ENCODE measurements at places on chromosomes 7 and 10.

GRCh38 chr10:13503745-13504463, 24.9 kb downstream of the BEND7 start:
- no peak for DNase-seq

GRCh38 chr7:50865450-50865849, 82.8 kb upstream of the GRB10 start:
- DNase-seq: no peak

DNA sequence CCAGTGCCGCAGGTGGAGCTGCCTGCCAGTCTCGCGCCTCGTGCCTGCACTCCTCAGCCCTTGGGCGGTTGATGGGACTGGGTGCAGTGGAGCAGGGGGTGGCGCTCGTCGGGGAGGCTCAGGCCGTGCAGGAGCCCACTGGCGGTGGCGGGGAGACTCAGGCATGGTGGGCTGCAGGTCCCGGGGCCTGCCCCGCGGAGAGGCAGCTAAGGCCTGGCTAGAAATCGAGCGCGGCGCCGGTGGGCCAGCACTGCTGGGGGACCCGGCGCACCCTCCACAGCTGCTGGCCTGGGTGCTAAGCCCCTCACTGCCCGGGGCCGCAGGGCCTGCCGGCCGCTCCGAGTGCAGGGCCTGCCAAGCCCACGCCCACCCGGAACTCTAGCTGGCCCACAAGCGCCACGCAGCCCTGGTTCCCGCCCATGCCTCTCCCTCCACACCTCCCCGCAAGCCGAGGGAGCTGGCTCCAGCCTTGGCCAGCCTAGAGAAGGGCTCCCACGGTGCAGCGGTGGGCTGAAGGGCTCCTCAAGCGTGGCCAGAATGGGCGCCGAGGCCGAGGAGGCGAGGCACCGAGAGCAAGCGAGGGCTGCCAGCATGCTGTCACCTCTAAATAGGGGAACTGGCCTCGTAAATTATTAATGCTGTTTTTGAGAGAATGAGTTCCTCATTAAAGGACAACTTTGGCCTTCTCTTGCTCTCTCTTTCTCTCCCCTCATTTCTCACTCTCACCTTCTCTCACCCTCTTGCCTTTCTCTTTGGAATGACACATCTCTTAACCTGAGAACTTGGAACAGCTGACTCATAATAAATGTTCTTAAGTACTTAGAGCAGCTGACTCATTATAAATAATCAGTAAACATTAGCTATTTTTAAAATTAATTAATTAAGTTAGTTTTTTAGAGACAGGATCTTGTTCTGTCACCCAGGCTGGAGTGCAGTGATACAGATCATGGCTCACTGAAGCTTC, 4.9 kb downstream of the ACADSB start:
- DNase-seq: no peak

DNA sequence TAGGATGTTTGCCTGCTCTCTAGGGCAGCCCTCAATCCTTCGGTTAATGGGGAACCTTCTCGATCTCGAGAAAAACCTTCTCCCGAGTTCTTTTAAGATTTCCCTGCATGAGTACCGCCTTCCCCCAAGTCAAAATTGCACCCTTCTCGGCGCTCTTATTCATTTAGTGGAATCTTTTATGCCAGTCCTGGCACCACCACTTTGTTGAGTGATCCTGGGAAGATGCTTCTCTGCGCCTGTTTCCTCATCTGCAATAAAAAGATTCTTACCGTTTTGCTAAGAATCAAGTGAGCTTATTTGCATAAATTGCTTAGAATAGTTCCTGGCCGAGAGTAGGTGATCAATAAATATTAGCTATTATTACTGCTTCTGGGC, 697 bp downstream of the ARPC1A start:
- DNase-seq: no peak

DNA sequence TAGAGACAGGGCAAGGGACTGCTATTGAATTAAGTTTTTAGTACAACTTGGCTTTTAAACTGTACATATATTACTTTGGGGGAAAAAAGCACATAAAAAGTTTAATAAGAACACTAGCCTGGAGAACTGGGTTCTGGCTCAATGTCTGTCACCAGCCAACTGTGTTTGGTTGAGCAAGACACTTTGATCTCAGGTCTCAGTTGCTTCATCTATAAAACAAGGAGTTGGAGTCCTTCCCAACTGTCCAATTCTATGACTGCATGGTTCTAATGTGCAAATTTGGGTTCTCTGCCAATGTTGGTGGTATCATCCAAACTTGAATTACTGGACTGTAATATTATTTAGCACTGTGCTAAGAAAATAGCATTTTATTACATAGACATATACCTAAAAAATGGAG, 50.3 kb downstream of the ATXN7L1 start:
- no peak for DNase-seq

- no peak for DNase-seq
These were observed 377.6 kb downstream of the DNAJB6 start for GRCh38 chr7:157714166-157715070.

DNA sequence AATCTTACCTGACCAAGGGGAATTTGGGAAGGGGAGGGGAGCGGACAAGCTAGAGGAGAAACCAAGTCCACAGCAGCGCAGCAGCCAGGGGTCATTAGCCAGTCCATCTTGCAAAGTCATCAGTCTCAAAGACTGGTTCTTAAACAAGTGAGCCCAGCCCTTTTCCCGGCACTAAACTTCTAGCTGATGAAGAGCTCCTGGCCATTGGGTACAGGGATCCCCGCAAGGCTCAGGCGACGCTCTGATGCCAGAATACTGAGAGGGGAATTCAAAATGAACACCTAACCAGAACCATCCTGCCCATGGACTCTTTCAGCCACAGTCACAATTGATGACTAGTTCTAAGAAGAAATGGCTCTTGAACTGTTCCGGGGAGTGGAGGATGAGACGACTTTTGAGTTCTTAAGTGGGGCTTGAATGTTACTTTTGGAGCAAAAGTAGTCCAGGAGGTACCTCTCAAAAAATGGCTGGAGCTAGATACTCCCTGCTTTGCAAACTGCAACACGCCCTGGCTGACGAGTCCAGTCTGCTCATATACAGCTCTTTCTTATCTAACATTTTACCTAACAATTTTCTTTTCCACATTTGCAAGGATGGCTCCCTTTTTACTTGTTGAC, 2.5 kb upstream of the TWIST1 start:
- no peak for DNase-seq

GRCh38 chr7:23546897-23547572, 15.3 kb upstream of the TRA2A start:
- peak; percentile 83 for DNase-seq

DNA sequence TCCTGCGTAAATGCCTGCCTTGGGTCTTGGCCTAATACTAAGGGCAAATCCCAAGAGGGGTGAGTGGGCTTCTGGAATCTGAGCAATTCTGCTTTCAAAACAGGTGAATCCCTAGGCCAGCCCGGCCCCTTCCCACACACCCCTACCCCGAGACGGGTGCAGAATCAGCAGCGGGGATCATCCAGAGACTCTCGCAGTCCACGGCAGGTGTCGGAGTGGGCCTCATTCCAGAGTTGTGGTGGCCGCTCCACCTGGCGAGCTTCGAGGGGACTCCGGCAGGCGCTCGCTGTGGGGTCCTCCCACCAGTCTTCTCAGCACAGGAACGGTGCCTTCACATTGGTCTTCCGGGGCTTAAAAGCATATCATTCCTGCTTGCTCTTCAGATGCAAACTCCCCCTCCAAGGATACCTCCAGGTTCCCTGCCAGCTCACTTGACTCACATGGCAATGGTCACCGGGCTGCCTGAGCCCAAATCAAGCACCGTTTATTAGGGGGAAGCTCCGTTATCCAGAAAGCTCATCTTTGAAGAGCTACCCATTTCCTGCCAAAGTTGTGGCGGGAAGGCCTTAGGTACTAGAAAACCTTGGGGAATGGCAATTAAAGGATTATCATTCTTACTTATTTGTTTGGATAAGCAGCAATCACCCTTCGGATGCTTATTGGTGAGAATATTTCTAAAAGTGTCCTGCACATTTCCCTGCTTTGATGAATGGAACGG, 67.6 kb downstream of the PRKAG2 start:
- DNase-seq: no peak

DNA sequence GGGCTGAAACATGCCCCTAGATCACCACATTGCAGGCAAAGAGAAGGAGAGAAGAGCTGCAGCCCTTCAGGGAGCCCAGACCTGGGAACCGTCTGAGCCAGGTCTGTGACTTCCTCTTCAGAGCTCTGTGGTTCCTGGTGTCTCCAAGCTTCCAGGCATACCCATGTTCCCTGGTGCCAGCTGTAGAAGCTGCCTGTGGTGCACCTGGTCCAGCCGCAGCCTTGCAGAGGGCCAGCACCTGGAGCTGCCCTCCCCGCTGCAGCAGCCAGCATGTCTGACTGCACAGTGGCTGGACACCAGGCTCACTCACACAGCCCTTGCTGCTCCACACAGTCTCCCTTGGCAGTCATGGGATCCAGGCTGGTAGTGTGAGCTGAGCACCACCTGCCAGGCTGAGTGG, 33.6 kb downstream of the C7orf25 start:
- no peak for DNase-seq

DNA sequence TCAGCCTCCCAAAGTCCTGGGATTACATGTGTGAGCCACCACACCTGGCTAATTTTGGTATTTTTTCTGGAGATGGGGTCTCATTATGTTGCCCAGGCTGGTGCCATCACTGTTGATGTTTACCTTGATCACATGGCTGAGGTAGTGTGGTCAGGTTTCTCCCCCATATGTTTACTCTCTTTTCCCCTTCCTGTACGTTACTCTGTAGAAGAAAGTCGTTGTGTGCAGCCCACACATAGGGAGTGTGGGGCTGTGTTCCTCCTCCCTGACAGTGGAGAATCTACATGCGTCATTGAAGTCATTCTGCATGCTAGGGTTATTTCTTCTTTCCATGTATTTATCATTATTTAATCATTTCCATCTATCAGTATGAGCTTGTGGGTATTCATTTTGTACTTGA, 16.3 kb upstream of the ORAI2 start:
- DNase-seq: no peak

GRCh38 chr10:60937022-60937421, 7.0 kb downstream of the RHOBTB1 start:
- no peak for DNase-seq

- DNase-seq: no peak
These were observed 4.1 kb downstream of the MKLN1 start for GRCh38 chr7:131331806-131332205.

DNA sequence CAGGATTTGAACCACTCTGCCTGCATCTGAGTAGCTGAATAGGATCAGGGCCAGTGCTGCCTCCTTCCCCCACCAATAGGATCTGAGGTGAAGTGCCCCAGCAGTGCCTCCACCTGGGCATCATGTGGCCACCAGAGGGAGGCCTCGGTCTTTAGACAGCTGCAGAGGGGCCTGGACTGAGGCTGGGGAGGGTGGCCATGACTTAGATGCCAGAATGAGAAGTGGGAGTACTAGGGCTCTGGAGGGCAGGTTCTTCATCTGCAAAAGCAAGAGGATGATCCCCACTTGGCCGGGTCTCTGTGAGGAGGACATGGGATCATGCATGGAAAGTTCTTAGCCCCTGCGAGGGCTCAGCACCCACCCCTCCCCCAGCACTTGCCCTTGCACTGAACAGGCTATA, 56.9 kb downstream of the NEUROG3 start:
- peak; percentile 12 for DNase-seq

DNA sequence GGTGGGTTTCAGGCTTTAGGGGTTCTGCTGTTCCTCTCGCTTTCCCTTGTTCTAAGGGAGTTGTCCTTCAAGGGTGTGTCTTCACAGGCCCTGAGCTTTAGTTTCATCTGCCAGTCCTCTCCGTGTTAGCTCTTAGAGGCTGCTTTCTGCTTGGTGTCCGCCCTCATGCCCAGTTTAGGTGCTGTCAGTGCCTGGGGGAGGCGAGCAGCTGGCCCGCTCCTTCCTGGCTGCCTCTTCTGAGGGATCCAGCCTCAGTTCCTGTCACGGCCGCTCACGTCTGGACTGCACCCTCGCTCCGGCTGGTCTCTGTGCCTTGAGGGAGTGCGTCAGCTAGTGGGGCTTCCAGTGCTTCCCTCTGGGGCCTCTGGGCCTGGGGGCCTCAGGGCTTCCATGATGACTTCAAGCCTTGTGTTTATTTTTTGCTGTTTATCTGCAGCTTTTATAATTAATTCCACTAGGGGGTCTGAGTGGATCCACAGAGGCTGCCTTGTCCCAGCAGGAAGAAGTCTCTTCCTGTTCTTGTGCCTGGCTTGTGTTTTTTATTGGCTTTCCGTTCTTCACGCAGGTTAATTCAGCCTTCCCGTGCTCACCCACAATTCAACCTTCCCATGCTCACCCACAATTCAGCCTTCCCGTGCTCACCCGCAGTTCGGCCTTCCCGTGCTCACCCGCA, 33.0 kb downstream of the WDR37 start:
- DNase-seq: no peak

DNA sequence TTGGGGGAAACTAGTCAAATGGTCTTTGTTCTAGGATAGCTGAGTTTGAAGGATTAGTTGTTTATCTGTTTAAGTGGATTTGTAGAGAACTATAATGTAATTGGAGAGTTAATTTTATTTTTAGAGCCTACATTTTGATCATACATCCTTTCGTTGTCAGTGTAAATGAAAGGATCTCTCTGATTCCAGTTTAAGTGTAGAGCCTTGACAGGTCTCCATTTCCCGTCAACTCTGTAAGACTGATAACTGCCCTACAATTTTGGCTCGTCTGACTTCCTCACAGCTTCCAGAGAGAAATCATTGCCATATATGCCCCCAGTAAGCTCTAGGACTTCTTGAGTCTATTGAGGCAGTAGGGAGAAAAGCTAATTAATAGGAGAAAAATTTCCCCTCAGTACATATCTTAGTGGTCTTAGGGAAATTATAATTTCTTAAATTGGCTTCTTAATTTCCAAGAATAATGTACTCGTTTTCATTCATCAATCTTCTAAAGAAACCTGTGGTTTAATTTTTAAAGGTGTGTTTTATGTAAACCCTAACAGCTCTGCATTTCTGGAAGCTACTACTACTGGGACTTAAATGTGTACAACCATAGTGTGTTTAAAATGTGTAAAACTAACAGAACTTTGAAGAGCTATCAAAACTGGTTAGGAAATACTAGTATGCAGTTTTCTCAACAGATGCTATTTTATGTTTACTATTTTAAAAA, 3.8 kb downstream of the KMT2E start:
- no peak for DNase-seq

DNA sequence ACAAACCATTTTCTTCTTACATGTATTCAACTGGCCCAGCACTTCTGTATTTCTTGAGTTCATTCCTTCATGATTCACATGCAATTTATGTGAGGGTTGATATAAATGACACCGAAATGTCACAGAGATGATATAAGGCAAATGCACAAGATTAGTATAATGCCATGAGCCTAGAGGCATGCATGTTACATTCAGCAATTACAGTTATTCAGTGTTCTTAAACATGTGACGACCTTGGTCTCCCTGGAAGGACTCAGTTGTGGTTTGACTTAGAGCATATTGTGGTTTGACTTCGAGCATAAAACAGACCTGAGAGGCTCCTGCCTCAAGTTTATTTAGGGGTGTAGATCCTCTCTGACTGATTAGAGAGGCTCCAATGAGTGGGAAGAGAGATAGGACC, 752.1 kb upstream of the POM121L12 start:
- no peak for DNase-seq

DNA sequence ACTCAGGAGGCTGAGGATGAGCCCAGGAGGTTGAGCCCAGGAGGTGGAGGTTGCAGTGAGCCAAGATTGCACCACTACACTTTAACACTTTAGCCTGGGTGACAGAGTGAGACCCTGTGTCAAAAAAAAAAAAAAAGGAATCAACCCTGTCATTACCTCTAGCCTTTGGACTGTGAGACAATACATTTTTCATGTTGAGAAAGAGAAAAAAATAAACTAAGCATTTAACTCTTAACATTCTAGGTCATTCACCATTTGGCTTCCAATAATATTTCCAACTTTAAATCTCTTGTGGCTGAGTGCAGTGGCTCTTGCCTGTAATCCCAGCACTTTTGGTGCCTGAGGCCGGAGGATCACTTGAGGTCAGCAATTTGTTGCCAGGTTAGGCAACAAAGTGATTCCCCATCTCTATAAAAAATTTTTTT, 41.9 kb upstream of the TPST1 start:
- no peak for DNase-seq

All from SW 1271 (cell line).